Stimulated activated CD4-positive, alpha-beta T cell treated with anti-CD3 and anti-CD28 coated beads, Interleukin-4, amount 100 ng/mL, for 4 hours (primary cell): ENCODE measurements at places on chromosomes 5 and 9.
A peak's percentile ranks its signal among the peaks of the same experiment; 100 is the strongest.

DNA sequence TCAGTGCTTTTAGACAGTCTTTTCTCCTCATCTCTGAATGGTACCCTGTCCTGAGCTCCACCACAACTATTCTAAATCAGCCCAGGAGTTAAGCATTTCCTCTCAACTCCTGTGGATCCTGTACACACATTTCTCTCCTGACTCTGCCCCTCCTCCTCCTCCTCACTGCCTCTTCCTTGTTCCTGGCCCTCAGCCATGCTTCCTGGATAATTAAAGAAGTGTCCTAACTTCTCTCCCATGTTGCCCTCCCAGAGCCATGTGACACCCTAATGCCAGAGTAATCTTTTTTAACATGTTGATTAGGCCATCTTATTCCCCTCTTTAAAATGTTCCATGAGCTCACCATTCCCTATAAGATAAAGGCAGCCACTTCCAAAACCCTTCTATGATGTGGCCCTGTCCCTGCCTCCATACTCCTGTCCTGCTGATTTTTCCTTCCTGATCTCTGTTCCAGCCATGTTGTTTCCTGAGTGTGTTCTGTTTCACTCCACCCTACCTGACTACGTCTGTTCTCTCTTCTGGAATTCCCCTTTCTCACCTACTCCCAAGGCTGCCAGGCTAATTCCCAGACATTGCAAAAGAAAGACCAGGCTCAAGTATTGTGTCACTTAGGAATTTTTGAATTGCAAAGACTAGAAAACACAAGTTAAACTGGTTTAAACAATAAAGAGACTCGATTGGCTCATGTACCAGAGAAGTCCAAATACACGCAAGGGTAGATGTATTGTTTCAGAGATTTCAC, 295.2 kb downstream of the MAST4 start:
- DNase-seq, result no peak

GRCh38 chr5:103539376-103540330, 22.9 kb downstream of the NUDT12 start:
- DNase-seq, result no peak

DNA sequence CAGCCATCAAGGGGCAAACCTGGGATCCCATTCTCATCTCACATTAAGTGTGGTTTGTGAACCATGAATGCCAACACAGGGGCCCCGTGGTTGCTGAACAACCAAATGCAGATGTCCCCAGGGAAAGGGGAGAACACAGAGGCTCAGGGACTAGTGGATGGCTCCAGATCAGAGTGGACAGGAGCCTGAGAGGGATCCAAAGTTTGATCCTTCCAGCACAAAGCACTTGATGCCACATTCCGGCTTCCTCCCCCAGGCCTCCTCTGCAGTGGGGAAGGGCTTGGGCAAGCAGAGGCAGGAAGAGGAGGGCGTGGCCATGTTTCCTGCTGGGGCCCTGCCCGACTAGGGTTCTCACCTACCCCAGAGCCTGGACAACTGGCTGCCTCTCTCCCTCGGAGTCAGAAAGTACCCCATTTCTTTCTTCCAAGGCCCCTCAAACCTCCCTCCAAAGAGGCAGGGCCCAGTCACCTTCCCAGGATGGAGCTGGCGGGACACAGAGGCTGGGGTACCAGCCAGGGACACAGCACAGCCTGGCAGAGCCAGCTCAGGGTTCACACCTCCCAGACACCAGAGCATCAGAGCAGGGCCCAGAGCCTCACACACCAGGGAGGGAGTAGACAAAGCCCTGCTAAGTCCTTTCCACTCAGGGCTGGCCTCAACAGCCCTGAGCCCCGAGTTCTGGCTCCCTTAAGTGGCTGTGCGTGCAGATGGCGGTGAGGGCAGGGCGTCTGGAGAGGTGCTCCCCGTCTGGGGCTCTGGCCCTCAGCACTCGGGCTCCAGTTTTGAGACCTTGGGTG, 4.3 kb upstream of the RNF44 start:
- peak; percentile 60 for DNase-seq

GRCh38 chr5:167918813-167919483, 372.5 kb upstream of the WWC1 start:
- no peak for DNase-seq

- DNase-seq, result no peak
Observed at GRCh38 chr5:172777881-172778814, 7.2 kb upstream of the DUSP1 start.

DNA sequence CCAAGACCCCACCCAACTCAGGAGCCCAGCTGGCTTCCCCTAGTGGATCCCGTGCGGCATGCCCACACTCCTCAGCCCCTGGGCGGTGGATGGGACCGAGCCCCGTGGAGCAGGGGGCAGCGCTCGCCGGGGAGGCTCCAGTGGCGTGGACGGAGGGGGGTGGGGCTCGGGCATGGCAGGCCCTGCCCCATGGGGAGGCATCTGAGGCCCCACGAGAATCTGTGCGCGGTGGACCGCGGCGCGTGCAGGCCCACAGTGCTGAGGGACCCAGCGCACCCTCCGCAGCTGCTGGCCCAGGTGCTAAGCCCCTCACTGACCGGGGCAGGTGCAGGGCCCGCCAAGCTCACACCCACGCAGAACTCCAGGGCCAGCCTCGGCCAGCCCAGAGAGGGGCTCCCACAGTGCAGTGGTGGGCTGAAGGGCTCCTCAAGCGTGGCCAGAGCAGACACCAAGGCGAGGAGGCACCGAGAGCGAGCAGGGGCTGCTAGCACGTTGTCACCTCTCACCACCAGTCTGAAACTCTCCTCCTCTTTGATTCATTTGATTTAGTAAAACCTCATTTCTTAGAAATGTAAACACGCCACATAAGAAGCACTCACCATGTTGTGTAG, 25.6 kb downstream of the RNF130 start:
- DNase-seq, result no peak

- DNase-seq, result no peak
Observed at GRCh38 chr5:109290231-109290630, 119.5 kb downstream of the PJA2 start.
